ENCODE measurements at places on chromosomes 2 and 18.

DNA sequence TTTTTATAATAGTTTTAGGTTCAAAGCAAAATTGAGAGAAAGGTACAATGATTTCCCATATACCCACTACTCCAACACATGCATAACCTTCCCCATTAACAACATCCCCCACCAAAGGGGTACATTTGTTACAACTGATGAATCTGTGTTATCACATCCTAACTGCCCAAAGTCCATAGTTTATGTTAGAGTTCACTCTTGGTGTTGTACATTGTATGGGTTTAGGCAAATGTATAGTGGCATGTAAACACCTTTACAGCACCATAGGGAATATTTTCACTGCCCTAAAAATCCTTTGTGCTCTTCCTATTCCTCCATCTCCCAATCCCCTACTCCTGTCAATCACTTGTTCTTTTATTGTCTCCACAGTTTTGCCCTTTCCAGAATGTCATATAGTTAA, 471.6 kb downstream of the CPS1 start:
- no peak for DNase-seq

- no peak for DNase-seq
These were observed 3.9 kb upstream of the TNS1 start for GRCh38 chr2:218006741-218007140.

DNA sequence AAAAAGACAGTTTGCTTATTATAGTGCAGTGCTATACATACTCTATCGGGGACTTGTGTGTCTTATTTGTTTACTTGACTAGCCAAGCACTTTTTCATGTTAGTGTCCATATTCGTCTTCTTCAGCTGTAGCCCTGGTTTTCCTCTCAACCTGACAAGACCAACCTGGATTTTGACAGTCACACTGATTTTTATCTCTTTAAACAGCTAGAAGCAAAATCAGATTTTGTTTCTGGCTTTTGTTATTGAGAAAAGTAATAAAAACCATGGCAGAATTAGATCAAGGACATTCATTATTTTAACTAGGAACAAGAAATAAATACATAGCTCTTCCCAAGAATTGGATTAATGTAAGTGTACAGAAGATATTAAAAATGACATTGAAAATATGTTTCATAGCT, 56.8 kb downstream of the SPATS2L start:
- no peak for DNase-seq

DNA sequence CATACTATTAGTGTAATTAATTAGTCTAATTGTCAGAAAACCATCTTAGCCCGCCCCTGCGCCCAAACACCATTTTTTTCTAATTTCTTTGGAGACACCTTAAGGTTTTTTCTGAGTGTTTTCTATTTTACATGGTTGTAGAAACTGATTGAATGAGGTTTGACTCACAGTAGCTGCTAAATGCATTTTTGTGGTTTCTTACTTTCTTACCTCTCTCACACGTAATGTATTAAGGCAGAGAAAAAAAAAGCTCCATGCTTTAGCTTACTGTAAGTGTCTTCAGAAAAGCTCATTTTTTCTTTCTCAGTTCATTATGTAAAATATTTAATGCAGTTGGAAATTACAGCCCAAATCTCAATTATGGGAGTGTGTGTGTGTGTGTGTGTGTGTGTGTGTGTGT, 548.5 kb upstream of the LRRTM4 start:
- DNase-seq: no peak

DNA sequence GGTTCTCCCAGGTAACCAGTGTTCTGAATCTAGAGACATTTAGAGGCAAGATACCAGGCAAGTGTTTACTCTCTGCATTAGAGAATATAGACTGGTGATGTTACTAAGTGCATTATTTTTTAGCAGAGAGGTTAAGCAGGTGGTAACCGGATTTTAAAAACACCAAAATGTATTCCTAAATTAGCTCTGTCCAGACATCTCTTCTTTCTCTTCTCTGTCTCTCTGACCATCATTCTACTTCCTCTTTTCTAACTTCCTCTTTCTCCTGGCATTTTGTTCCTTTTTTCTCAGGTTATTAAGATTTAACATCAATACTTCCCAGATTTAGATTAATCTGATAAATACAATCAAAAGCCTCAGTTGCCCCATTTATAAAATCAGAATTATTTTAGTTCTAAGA, 31.7 kb upstream of the DYNC1I2 start:
- no peak for DNase-seq

GRCh38 chr2:134408386-134408785, 154.5 kb downstream of the MGAT5 start:
- no peak for DNase-seq

DNA sequence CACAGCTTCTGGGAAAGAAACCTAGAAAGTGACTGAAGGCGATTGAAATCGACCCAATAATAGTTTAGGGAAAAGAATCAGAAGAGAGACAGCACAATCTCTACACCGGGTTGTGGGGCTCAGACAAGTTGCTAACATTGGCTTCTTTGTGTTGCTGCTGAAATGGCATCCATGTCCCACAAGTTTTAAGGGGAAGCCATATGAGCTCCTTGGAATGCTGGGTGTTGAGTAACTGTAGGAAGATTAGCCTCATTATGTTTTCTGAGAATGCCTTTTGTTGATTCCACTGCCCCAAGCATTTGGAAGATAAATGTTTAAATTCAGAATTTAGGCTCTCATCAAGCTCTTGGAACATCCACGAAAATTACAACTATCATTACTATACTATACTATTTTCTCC, 73.4 kb upstream of the NEUROD1 start:
- no peak for DNase-seq

DNA sequence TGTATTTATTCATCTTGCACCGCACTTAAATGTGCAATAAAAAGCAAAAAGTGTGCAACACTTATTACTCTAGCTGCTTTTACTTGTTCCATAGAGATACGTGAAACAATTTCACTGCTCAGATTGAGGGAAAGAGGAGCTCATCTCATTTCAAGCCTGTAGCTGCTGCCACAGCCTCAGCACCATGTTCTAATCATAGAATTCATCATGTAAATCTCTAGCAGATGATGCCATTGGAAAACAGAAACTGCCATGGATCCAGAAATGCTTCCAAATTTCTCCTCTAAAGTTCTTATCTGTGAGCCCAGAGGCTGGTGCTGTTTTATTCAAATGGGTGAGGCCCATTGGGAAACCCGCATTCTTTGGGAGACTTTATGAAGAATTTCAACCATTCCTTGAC, 2.0 kb downstream of the CDC42EP3 start:
- no peak for DNase-seq

- DNase-seq: no peak
These were observed 11.5 kb downstream of the ITGA6 start for GRCh38 chr2:172438741-172439508.

GRCh38 chr18:73446502-73446901, 578.7 kb upstream of the NETO1 start:
- DNase-seq: no peak

- no peak for DNase-seq
These were observed 7.3 kb upstream of the SLC39A10 start for GRCh38 chr2:195649629-195650190.

DNA sequence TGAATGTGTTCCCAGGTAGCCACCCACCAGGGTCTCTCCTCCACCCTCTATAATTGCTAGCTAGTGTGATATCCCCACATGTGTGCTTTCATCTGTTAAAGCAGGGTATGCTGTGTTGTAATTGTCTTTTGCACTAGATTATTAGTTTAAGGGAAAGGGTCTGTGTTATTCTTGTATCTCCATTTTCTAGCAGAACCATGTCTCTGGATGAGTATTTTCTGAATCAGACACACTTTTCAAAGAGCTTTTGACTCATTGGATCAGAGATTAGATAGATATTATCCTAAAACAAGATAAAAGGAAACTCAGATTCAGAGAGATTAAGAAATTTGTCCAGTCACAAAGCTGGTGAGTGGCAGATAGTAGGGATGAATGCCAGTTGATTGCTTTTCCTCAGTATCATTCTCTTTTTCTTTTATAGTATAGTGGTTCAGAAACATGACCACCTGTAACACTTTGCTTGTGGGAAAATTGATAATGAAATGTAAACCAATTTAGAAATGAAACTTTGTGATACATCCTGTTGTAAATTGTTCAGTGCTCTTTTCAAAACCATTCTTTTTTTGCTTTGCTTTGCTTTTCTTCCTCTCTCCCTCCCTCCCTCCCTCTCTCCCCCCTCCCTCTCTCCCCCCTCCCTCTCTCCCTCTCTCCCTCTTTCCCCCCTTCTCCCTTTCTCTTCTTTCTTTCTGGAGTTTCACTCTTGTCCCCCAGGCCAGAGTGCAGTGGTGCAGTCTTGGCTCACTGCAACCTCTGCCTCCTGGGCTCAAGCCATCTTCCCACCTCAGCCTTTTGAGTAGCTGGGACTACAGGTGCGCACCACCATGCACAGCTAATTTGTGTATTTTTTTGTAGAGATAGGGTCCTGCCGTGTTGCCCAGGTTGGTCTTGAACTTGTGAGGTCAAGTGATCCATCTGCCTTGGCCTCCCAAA, 7.4 kb downstream of the MIB1 start:
- no peak for DNase-seq

GRCh38 chr2:231887756-231888155, 38.4 kb downstream of the NPPC start:
- no peak for DNase-seq

GRCh38 chr18:47999801-48000248, 69.4 kb upstream of the SMAD2 start:
- no peak for DNase-seq

DNA sequence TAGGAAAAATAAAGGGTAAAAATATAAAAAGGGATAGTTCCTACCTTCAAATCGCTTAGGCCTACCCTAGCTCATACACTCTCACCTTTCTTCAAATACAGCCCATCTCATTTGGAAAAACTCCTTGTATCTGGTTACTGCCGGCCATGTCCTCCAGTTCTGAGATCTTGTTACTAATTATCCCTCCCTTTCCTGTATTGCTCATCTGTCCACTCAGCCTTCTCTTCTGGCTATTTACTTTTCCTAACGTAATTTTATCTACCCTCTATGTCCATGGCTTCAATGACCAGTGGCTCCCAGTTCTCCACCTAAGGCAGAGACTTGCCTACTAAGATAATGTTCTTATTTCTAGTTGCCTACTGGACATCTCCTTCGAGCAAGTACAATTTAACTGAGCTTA, 342.9 kb upstream of the ACVR2A start:
- DNase-seq: no peak

DNA sequence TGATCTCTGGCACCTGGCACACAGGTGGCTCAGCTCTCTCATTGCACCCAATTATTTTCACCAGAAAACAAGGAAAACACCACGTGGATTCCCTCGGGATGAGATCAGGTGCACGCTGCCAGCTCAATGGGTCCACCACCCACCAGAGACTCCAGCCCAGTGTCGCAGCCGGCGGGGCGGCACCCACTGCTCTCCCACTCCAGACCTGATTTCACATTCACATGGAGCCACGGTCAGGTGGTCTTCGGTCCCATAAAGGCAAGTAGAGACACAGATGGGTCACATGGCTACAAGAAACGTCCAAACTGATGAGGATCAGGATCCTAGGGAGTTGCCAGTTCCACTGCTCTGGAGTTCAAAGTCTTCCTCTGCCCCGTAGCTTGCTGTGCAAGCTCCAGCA, 217.6 kb downstream of the ANKRD30B start:
- DNase-seq: no peak

GRCh38 chr2:42328148-42328833, 32.7 kb downstream of the COX7A2L start:
- DNase-seq: no peak

GRCh38 chr18:11027862-11028261, 121.5 kb downstream of the PIEZO2 start:
- DNase-seq: no peak

DNA sequence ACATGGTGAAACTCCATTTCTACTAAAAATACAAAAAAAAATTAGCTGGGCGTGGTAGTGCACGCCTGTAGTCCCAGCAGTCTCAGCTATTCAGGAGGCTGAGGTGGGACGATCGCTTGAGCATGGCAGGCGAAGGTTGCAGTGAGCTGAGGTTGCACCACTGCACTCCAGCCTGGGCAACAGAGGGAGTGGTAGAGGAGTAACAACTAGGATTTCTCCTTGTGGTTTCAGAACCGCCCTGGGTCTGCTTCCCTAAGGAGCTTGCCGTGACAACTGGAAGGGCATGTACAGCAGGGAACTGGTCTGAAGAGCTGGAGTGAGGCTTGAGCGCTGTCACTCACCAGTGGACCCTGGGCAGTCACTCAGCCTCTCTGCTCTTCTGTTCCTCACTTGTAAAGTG, 29.1 kb downstream of the REEP1 start:
- DNase-seq: no peak

DNA sequence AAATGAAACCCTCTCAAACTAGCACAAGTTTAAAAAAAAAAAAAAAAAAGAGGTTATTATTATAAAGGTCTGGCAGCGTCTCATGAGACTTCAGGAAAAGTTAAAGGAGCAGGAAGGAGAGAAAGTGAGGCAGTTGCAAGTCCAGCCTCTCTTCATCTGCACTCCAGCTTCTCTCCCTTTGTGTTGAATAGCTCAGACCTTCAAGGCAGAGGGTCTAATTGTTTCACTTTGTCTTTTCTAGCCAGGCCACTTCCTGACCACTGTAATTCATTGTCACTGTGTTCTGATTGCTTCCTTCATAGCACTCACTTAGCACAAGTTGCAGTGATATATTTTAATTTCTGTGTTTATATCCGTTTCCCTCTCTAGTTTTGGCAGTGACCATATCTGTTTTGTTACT, 99.9 kb downstream of the SPATS2L start:
- no peak for DNase-seq

DNA sequence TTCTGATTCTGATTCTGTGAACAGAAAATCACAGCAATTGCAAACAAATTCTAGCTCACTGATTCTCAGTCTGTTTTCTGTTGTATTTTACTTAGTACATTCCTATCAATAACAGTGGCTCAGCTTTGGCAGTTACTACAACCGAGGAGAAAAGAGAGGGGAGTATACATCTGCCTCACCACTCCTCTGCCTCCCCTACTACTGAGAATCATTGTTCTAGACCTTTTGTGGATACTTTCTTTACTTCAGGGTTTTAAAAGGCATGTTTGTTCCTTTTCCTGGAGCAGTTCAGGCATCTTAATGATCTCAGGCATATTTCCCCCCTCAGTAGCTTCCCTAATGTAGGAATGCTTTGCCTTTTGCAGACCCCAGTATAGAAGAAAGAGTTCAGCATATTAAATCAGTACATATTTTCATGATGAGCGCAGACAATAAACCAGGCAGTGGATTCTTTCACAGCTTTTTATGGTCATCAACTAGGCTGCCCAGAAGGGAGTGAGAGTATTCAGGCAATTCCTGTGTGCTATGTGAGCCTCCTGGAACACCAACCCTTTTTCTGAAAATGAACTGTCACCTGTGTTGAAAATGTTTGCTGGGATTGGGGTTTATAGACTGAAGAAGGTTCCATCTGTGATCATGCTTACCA, 10.3 kb downstream of the STAMBP start:
- no peak for DNase-seq

- DNase-seq: no peak
These were observed 37.7 kb downstream of the CD28 start for GRCh38 chr2:203744091-203744490.
